Suppressor macrophage treated with lipopolysaccharide for 1 hour (primary cell): ENCODE measurements at places on chromosomes 7 and 10.

DNA sequence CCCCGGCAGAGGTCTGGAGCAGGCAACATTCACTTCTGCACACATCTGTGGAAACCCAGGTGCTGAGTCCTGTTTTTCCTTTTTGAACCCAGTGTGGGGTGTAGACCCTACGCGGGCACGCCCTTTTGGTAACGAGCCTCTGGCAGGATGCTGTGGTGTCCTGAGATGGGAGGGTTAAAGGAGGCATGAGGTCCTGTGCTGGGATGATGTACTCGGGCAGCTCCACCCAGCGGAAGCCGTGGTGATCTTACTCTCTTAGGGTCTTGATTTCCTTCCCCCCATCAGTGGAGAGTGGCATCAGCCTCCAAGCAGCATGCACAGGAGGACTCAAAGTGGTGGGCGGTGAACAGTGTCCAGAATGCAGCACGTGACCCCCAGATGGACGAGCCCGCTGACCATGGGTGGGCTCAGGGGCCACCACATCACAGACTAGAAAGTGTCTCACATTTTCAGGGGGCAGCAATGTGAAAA, 148.6 kb downstream of the DNAJB6 start:
- DNase-seq, result no peak

GRCh38 chr7:121085922-121086321, 97.4 kb downstream of the CPED1 start:
- no peak for DNase-seq

DNA sequence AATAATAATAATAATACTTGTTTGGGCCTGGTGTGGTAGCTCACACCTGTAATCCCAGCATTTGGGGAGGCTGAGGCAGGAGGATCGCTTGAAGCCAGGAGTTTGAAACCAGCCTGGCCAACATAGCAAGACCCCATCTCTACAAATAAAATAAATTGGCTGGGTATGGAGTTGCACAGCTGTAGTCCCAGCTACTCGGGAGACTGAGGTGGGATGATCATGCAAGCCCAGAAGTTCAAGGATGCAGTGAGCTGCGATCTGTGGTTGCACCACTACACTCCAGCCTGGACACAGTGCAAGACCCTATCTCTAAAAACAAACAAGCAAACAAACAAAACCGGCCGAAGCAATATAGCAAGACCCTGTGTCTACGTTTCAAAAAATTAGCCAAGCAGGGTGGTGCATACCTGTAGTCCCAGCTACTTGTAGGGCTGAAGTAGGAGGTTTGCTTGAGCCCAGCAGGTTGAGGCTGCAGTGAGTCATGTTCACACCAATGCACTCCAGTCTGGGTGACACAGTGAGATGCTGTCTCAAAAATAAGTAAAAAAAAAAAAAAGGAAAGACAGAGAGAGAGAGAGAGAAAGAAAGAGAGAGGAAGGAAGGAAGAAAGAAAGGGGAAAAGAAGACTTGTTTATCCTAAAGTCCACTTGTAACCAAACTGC, 85.6 kb upstream of the KDM7A start:
- no peak for DNase-seq

DNA sequence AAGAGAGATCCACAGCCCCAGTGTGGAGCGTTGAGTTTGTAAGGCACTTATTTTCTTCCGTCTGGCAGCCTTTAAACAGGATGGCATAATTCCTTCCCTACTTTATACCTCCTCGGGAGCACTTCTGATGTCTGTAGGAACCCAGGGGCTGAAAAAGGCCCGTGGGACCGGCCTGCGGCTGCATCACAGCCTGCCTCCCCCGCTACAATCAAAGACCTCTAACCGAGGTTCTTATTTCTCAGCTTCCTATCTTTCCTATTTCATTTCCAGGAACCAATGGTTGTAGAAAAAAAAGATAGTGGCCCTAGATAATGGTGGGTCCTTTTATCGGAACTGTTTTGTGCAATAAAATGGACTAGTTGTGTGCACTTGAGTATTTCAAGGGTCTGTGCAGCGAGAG, 4.1 kb upstream of the CTBP2 start:
- DNase-seq, result no peak

DNA sequence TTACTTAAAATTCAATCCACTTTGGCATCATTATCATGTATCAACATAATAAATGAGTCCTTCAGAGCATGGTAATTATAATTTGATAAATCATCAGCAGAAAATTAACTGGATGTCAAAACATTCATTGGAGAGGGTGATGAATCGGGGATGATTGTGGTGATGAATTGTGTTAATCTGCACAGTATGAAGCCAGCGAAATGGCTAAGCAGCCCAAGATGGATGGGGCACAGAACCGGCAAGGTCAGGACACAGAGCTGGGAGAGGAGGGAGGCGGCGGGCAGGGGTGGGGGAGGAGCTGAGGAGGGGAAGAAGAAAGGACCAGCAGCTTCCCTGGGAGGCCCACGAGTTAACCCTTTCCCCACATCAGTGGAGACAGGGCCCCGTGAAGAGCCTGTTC, 536.1 kb downstream of the LRMDA start:
- DNase-seq, result no peak

- no peak for DNase-seq
These were observed 1.5 kb upstream of the CCDC3 start for GRCh38 chr10:13003004-13003403.

DNA sequence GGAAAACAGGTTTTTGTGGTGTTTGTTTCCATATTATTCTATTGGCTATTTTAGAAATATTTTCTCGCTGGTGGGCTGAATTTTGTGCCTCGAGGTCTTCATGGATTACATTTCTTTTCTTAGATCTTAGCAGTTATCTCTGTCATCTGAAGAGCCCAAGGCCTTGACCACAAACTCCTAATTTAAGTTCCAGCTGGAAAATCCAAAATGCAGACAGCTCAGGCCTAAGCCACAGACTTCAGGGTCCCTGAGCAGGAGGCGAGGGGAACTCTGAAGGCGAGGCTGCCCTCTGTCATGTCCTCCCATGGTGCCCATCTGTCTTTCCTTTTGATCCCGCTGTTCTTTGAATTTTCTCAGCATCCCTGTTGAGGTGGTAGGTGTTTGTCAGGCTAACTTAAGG, 14.3 kb downstream of the DENND10 start:
- DNase-seq, result no peak

DNA sequence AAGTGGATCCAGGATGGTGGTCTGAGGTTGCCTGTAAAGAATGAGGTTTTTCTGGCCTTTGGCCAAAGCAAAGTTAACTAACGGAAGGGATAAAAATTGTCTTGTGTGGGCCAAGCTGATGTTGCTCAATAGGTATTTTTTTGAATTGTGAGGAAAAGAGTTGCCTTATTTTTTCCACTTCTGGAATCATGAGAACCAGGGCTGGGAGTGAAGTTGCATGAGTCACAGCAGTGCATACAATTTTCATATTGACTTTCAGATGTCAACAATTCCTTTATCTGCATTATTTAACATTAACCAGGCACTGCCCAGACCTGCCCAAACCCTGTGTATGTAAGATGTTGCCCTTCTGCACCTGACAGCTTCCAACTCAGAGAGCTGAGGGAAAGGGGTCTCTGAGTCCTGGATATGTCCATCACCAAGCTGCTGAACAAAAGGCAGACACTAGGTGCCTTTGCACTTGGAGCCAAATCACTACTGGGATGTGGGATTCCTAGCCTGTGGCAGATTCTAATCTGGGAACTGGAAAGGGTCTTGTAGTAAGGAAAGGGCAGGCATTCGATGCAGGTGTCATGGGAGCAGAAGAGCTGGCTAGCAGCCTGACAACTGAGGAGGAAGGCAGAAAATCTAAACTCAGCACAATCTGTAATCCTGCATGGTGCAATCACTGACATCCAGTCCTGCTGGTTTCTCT, 52.3 kb upstream of the SLC35B4 start:
- no peak for DNase-seq

- no peak for DNase-seq
These were observed 317.3 kb downstream of the PRPF18 start for GRCh38 chr10:13904064-13904463.

GRCh38 chr10:8463853-8464252, 409.4 kb downstream of the GATA3 start:
- DNase-seq, result no peak

DNA sequence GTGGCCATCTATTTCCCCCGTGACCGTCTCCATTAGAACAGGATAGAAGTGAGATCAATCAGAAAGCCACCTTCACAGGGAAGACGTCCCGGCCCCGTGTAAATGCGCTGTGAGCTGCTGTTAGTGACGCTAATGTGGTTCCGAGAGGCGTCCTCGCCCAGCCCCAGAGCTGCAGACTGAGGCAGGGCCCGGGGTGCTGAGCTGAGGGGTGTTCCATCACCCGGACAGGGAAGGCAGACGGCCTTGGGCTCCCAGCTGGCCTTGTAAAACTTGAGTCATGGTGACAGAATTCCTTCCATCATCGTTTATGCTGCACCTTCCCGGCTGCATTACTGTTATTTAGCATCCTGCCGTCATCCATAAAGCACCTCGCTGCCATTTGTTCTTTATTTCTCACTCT, 195.3 kb upstream of the CTBP2 start:
- DNase-seq, result no peak

DNA sequence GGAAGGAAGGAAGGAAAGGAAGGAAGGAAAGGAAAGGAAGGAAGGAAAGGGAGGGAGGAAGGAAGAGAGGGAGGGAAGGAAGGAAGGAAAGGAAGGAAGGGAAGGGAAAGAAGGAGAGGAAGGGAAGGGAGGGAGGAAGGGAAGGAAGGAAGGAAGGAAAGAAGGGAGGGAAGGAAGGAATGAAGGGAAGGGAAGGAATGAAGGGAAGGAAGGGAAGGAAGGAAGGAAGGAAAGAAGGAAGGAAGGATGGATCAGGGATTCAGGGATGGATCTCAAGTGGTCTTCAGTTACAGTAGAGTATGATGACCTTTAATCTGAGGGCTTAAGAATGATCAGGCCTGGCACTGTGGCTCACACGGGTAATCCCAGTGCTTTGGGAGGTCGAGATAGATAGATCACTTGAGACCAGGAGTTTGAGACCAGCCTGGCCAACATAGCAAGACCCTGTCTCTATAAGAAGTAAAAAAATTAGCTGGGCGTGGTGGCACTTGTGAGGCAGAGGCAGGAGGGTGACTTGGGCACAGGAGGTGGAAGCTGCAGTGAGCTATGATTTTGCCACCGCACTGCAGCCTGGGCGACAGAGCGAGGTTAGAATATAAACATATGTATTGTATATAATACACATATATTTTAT, 760 bp upstream of the FOXK1 start:
- DNase-seq, result no peak

DNA sequence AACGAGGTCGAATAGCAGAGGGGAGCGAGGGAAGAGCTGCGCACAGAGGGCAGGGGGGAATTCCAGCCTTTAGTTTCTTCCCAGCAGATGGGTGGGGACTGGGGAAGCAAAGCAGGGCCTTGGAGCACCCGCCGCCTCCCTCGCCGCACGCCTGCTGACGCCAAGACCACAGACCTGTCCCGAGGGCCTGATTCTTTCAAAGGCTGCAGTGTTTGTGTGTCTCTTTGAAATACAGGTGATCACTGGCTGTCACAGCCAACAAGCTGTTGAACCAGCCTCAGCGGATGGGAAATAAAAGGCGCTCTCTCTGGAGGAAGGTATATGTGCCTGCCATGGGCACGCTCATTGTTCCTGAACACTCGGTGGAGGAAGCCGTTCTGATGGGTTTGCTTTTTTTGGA, 119.3 kb downstream of the FAM53B start:
- DNase-seq, result no peak

GRCh38 chr10:16698461-16698860, 118.8 kb downstream of the RSU1 start:
- no peak for DNase-seq

- DNase-seq, result no peak
These were observed 70.4 kb upstream of the HECTD2 start for GRCh38 chr10:91339729-91340128.

- DNase-seq, result no peak
These were observed 72.2 kb upstream of the EFCAB10 start for GRCh38 chr7:105653441-105654005.

- DNase-seq, result no peak
These were observed 100.1 kb downstream of the CYTH3 start for GRCh38 chr7:6172224-6172909.
